ENCODE measurements at places on chromosomes 1 and 21.

- no peak for DNase-seq
Observed at GRCh38 chr1:72848997-72849396, 566.7 kb upstream of the NEGR1 start.

DNA sequence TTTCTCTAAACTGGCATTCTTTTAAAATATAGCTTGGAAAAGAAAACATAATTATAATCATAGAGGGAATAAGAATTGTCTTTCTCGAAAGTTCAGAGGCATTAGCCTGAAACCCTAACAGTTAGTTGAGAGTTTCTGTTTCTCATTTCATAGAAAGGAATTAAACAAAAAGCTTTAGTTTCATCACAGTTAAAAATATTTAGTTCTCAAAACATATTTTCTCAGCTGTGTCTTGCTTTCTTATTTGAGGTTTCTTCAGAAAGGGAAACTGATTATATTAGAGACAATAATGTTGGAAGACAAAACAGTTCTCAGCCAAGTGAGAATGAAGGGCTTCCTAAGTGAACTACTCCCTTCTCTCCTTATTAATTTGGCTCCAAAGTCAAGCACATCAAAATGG lies 75.4 kb upstream of the C1orf105 start:
- no peak for DNase-seq

DNA sequence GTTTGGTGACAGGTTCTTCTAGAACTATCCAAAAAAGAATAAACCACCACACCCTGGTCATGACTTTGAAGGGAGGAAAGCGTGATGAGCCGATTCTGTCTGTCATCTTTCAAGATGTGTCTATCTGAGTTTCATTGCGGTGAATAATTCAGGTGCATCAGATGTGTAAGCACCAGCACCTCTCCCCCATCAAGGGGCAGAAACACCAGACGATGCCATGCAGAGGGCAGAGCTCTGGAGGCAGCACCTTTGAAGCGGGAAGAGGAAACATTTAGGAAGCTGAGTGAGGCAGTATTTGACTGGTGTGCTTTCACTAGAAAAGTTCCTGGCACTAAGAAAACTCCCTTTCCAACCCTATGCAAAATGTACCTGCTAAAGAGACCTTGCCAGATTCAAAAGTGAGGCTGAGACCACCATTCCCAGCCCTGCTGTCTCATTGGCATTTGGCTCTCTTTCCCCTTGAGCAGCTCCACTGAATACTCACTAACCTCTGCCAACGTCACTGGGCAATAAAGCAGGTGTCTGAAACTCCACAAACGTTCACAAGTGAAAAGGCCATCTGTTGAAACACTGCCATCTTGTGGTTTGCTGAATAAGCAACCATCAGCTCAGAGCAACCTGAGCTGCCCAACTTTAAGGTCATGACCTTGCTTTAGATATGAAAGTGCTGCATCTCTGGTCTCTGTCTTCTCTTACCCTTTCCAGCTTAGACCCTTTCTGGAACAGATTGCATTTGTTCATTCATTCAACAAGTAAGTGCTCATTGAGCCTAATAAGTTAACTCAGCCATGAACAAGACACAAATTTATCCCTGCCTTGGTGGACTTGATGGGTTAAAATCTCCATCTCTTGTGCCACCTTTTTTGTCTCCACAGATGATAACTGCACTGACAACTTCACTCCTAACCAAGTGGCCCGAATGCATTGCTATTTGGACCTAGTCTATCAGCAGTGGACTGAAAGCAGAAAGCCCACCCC lies 228.6 kb downstream of the PAPPA2 start:
- DNase-seq, result peak; percentile 9

GRCh38 chr1:6546326-6546725 lies 8.0 kb downstream of the NOL9 start:
- no peak for DNase-seq

DNA sequence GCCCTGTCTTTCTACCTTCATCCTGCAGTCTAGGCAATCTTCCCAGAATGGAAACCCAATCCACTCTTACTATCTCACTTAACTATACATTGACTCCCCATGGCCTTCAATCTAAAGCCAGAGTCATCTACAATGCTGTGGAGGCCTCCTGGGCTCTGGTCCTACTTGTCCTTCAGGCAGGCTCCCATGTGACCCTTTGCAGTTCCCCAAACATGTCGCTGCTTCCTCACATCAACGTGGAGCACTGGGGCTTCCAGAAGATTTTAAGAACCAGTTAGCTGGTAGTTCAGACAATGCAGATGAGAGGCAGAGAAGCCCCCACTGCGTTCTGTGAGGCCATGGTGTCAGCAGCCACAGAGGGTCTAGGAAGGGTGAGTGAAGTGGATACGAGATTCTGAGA lies 18.6 kb downstream of the LYPD8 start:
- no peak for DNase-seq

DNA sequence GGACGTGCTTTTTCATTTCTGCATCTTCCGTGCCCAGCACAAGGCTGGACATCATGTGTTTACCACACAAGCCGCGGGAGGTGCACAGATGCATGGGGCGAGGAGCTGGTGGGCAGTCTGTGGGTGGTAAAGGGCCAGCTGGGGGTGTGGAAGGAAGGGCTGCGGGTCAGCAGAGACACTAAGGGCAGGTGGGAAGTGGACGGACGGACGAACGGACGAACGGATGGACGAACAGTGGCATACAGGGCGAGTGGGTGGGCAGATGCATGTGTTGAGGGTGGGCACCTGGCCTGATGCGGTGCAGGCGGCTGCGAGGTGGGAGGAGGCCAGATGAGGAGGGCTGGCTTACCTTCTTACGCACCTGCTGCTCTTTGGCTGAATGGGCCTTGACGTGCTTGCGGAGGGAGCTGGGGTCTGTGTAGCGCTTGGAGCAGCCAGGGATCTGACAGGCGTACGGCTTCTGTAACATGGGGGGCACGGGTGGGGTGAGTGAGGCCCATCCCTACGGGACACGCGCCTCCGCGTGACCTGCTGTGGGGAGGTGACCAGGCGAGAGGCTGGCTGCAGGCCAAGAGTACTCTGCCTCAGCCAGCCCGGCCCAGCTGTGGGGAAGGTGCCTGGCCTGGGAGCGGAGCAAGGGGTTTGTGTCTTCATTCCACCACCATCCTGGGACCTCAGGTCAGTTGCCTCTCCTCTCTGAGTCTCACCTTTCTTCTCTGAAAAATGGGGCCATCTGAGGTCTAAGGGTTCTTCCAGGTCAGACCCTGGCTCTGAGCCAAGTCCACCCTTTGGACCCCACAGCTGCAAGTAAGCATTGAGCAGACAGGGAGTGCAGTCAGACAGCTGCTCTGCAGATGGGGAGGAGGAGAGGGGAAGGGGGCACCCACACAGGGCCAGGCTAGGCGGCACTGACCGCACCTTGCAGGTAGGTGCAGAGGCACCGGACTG lies 65.5 kb downstream of the DMRTB1 start:
- no peak for DNase-seq

DNA sequence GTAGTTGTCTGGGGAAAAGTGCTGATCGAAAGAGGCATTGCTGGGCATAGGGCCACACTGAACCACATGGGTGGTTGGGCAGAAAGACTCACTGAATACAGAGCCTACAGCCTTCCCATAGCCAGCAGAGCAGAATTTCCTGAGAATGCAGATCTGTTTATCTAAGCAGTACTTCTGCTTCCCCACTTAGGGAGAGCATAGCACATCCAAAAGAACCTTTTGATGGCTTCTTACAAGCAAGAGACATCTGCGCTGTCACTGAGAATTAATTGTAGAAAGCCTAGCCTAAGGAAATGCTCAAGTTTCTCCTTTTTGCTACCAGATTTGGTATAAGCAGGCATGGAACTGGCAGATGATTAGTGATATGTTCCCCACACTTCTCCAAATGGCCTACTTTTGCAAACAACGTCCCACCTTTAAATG lies 13.0 kb upstream of the KLHDC8A start:
- DNase-seq, result no peak
